ENCODE measurements at places on chromosomes 1 and 21.

DNA sequence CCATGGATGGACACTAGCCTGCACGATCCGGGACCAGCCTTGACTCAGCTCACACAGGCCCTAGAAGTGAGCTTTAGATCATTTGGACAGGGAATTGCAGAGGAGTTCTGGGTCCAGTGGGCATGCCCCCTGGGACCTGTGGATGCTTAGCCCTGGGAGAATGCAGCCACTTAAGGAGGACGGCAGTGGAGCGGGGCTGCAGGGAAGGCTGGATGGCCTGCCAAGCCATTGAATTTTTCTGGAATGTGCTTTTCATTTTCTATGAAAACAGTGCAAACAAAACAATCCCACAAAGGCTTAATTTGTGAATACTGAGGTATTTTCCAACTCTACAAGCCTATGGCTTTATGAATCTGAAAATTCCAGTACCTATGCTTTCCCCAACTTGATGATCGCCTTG, 80.4 kb upstream of the GCLM start:
- no peak for DNase-seq

DNA sequence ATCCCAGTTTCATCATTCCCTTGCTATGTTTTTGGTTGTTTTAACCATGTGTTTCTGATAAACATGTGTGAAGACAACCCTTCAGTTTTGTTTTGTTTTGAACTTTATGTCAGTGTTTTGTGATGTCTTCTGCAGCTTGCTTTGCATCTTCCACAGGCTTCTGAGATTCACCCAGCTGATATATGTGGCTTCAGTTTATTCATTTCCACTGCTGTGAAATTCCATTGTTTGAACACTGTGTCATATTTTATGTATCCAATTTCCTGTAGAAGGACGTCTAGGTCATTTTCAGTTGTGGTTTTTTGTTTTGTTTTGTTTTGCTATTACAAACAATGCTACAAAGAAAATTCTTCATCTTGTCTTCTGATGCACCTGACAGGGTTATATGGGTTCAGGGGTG, 27.2 kb upstream of the SLC26A9 start:
- DNase-seq, result no peak

GRCh38 chr1:8402109-8402710, 84.3 kb downstream of the SLC45A1 start:
- no peak for DNase-seq

DNA sequence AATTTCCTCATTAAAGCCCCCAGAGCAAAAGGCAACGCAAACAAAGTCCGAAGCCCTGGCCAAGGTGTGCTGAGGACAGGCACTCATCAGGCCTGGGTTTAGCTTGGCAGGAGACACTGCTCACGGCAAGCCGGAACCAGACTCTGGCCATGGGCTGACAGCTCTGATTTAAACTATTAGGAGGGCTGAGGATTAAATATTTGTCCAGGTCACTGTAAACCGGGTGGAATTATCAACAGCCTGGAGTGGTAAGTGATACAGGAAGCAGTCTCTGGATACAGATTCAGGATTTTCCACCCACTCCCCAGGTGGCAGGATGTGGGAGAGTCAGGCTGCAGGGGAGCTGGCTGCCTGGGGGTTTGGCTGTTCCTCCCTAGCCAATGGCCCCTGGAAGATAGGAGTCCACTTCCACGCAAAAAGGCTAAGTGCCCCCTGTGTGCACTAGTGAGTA, 42.4 kb downstream of the SLC66A1 start:
- no peak for DNase-seq

- peak; percentile 59 for DNase-seq
Measured at GRCh38 chr21:42117229-42117966, 46.3 kb downstream of the UMODL1 start.

GRCh38 chr1:89620664-89621063, 12.3 kb upstream of the LRRC8C start:
- no peak for DNase-seq

DNA sequence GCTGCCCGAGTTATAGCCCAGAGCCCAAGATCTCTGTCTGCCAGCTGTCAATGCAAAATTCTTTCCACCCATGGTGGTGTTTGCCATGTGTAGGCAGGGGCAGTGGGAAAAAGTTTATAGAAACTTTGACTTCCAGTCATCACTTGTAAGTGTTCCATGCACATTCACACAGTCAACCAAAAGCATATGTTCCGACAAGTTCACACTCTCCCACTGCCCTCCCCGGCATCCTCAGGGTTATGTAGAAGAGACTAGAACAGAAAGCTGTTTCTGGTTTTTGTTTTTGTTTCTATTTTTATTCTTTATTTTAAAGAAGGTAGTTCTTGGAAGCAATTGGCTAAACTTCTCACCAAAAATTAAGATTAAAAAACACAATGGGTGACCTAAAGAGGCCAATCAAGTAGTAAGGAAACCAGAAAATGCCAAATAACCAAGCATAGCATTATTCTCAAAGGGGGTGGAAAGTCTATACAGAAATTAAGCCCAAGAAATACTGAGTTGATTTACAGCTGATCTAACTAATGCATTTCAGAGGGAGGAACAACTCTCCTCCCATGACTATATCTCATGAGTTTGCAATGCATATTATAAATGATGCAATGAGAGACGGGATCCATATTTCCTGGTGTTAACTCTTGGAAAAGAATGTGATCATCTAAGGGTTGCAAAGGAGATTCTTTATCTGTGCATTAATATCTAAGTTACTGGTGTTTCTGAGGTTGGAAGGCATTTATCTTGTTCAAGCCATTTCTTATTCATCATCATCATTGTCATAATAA, 91.5 kb upstream of the ETS2 start:
- no peak for DNase-seq

GRCh38 chr21:45123440-45123839, 49.1 kb downstream of the ADARB1 start:
- no peak for DNase-seq

- no peak for DNase-seq
Measured at GRCh38 chr1:221824025-221824424, 82.1 kb upstream of the DUSP10 start.

DNA sequence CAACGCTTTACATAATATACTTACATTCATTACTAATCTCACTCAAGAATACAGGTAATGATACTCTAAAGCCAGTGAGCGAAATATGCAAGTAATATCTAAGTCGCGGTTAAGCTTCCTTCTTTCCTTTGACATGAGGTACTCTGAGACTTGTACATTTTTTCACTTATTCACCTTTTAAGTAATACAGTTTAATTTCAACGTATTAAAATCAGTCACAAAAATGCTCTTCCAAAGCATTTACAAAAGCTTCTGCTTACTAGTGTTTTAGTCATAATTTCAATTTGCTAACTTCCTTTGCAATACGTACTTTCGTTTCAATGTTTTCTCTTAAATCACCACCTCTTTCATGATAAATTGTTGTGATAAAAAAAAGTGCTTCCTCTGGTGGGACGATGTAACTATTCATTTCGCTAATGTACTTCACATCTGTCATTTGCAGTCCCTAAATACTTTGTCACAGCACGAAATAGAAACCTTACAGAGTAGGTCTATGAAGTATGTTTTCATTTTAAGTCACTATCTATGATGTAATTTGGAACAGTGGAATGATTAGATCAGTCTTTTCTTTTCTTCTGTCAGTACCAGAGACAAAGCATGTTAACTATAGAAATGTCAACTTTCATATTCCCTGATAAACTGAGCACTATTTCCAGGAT, 34.0 kb upstream of the ADGRL4 start:
- DNase-seq, result no peak

DNA sequence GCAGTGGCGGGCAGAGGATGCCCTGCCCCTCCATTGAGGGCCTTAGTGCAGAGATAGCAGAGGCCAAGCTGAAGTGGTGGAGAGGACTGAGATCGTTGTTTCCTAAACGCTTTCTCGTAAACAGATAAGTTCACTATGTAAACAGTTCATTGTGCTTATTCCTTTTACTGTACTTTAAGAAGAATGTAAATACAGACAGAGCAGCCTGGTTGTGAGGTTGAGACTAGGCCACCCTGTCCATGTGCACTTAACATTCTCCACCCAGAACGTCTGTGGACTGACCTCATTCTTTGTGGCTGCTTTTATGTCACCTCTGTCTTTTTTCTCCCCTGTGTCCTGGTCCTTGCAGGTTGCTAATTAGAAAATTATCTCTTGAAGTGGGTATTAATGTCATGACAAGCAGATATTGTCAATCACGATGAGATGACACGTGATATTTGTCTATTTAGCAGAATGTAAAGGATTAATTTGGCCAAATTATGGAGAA, 8.5 kb downstream of the CENPS start:
- no peak for DNase-seq

DNA sequence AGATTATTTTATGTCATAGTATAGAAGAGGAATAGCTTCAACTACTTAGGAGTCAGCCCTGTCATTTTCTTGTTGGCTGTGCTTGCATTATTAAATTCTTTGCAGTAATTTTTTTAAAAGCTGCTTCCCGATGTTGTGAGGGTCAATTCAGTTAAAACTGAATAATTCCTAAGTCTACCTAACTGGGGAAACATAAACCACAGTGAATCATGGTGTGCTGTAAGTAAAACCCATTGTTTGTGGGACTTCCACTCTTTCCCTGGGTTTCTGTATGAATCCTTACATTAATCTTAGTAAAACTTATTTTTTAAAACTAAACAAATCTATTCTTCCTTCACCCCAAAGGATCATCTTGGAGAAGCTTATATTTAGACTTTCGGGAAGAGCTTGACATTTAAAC, 4.4 kb downstream of the SUCO start:
- no peak for DNase-seq

DNA sequence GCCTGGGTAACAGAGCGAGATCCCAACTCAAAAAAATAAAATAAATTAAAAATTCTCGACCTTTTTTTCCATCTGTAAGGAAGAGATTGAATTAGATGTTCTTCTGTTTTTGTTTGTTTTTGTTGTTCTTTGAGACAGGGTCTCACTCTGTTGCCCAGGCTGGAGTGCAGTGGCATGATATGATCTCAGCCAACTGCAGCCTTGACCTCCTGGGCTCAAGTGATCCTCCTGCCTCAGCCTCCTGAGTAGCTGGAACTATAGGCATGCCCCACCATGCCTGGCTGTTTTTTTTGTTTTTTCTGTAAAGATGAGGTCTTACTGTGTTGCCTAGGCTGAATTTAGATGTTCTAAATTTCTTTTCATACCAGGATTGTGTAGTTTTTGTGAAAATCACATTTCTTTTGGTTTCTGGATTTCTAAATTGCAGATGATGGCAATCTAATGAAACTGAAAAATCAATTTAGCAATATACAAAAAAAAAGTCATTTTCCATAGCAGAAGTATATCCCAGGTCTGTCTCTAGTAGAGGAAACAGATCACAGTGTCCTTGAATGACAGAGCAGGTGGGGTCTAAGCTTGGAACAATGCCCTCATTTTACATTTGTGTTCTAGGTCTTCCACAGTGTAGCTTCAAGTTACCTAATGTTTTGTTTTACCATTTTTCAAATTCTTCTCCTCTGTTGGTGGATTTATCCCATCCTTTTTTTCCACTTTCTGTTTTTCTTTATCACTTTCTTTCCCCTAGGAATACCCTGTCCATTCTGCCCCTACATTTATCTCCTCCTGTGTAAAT, 20.3 kb downstream of the ZYG11A start:
- DNase-seq, result no peak

DNA sequence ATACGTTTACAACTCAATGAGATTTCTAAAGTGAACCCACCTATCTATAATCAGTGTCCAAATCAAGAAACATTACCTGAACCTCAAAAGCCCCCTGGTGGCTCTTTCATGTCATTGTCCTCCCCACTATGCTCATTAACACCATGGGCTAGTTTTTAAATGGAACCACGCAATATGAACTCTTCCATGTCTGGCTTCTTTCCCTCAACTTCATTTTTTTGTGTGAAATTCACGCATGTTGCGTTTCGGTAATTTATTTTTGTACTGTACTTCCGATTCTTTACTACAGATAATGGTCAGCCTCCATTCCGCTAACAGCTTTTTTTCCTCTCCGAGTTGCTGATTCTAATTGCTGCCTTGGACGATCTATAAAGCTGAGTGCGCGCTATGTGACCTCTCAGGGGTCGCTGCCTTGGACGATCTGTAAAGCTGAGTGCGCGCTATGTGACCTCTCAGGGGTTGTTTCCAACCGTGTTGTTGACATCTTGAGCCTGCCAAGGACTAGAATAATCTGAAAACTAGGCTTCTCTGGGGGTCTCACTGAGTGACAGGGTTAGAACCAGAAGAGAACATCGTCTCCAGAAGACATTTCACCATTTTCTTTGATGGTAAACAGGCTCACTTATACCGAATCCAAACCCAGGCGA, 1.1 kb upstream of the CACYBP start:
- DNase-seq, result peak; percentile 7

DNA sequence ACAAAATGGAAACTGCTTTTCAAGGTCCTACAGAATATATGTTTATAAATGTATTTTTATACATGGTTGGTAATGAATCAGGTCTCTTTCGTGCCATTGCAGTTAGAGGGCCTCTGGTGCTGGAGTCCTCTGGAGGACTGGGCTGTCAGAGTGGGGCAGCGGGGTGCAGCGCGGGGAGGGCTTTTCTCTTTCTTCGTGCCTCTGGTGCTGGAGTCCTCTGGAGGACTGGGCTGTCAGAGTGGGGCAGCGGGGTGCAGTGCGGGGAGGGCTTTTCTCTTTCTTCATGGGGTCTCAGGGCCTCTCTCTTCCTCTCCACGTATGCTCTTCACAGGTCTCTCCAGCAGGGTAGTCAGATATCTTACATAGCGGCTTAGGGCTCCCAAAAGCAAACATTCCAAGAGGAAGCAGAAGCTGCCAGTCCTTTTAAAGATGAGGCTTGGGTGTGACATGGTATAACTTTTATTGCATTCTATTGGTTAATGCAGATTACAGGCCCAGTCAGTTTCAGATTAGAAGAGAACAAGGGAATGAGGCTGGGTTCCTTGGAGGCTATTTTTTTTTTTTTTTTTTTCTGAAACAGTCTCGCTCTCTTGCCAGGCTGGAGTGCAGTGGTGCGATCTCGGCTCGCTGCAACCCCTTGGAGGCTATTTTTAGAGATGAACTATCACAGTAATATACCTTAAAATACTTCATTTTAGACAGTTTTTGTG, 13.1 kb downstream of the SDCCAG8 start:
- no peak for DNase-seq

DNA sequence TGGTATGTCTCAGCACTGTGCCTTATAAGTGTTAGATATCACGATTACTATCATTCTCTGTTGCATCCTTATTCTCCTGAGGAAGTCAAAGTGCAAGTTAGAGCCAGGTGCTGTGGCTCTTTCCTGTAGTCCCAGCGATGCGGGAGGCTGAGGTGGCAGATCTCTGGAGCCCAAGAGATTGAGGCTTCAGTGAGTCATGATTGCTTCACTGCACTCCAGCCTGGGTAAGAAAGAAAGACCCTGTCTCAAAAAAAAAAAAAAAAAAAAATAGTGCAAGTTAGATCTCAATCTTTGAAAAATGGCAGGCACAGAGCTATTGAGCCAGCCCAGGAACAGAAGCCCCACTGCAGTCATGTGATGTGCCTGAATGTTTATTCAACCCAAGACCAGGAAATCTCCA, 147.8 kb upstream of the POGK start:
- DNase-seq, result no peak

All from stimulated activated CD8-positive, alpha-beta memory T cell treated with anti-CD3 and anti-CD28 coated beads, Interleukin-2, amount 100 ng/mL, for 1 hour (primary cell).